ENCODE measurements at places on chromosomes 4 and X.
A peak's percentile ranks its signal among the peaks of the same experiment; 100 is the strongest.

GRCh38 chr4:88761342-88761741 lies 63.7 kb upstream of the NAP1L5 start:
- no peak for DNase-seq

- peak; percentile 21 for DNase-seq
These were observed 153.3 kb downstream of the LDB2 start for GRCh38 chr4:16745009-16745635.

- DNase-seq: no peak
These were observed 109.2 kb upstream of the IGFBP7 start for GRCh38 chr4:57219431-57219830.

DNA sequence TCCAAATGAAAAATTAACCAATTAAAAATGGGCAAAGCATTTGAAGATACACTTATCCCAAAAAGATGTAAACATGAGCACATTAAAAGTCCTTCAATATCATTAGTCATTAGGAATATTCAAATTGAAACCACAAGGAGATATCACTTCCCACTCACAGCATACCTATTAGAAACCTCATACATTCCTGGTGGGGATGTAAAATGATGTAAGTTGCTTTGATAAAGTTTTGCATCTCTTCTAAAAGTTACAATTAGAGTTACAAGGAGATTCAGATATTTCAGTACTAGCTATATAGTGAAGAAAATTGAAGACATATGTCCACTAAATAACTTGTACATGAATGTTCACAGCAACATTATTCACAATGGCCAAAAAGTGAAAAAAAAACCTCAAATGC lies 1109.3 kb upstream of the LCORL start:
- DNase-seq: peak; percentile 43

GRCh38 chrX:39726771-39727170 lies 371.0 kb downstream of the BCOR start:
- DNase-seq: no peak
